ENCODE measurements at places on chromosomes 3 and 15.

DNA sequence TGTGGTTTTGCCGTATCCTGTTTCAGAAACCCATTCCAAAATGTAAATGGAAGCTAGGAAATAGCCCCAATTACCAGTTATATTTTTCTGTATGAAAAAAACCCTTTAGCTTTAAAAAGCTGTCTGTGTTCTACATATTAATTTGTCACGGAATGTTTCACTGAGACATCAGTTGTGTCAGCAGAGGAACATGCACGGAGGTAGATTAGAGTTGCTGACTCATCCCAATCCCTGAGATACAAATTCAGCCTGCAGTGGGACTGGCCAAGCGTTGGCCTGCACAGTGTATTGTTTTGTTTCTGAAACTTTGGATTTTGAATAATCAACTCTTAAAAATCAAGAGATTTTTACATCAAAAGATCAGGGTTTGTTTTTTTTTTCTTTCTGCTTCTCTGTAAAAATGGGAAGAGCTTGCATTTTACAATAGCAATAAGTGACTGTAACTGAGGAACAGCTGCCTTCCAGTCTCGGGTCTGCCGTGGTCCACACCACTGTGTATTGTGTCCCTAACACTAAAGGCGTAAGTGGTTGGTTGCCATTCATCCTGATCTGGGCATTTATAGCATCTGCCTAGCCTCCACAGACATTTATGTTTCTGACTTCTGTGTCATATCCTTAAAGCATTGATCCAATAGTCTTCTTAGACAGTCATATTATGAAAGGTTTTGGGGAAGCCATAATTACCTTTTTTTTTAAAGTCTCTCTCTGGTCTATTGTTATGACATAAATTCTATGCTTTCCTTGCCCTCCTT lies 218.1 kb downstream of the ADAMTSL3 start:
- no peaks in the 10 kb centered on the region for H3K36me3 ChIP-seq
- no peak for DNase-seq
- H3K27me3 ChIP-seq = no peaks in the 10 kb centered on the region
- no peak overlapping the region for H3K27ac ChIP-seq
- H3K4me1 ChIP-seq = no peaks in the 10 kb centered on the region

DNA sequence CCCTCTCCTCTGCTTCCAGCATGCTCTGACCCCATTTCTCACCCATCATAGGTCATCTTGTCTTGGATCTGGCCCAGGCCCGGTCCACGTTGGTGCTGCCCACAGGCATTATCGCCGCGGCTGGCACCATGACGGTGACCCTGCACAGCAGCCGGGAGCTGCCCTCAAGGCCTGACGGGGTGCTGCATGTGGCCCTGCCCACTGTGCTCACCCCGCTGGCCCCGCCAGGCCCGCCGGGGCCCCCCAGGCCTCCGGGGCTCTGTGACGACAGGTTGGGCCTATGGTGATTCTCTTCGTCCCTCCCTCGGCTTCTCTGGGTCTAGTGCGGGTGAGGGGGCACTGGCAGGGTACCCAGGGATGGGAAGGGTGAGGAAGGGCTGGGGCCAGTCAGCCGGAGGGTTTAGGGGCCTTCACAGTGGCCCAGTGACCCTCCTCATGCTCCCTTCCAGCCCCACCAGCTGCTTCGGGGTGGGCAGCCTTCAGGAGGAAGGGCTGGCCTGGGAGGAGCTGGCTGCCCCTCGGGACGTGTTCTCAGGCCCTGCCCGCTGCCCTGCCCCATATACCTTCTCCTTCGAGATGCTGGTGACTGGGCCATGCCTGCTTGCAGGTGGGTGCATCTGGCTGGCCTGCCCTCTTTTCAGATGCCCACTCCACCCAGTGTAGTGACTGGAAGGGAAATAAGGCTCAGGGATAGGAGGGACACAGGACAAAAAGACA lies 3.9 kb downstream of the VWA5B2 start:
- H3K36me3 ChIP-seq = no peaks in the 10 kb centered on the region
- H3K4me1 ChIP-seq = peaks cover 18% of the 10 kb centered on the region
- H3K27me3 ChIP-seq = peaks cover 34% of the 10 kb centered on the region
- no peak for DNase-seq

GRCh38 chr3:18812316-18812715 lies 336.0 kb upstream of the KCNH8 start:
- H3K4me1 ChIP-seq = no peaks in the 10 kb centered on the region
- H3K4me3 ChIP-seq = no peak overlapping the region
- H3K36me3 ChIP-seq = no peaks in the 10 kb centered on the region
- no peaks in the 10 kb centered on the region for H3K27me3 ChIP-seq
- no peak for DNase-seq

GRCh38 chr3:18786650-18787323 lies 361.5 kb upstream of the KCNH8 start:
- no peaks in the 10 kb centered on the region for H3K27me3 ChIP-seq
- H3K4me1 ChIP-seq = peaks cover 14% of the 10 kb centered on the region
- H3K27ac ChIP-seq = no peak overlapping the region
- no peaks in the 10 kb centered on the region for H3K36me3 ChIP-seq
- DNase-seq = no peak

GRCh38 chr3:17360991-17361390 lies 381.4 kb downstream of the TBC1D5 start:
- no peak overlapping the region for H3K4me3 ChIP-seq
- 0 out of 2 replicates have a peak, but pooled peaks cover 3% of the 10 kb centered on the region for H3K36me3 ChIP-seq
- no peaks in the 10 kb centered on the region for H3K27me3 ChIP-seq
- no peaks in the 10 kb centered on the region for H3K4me1 ChIP-seq

GRCh38 chr3:23735062-23735461 lies 70.7 kb upstream of the UBE2E1 start:
- no peak overlapping the region for H3K27ac ChIP-seq
- H3K27me3 ChIP-seq = no peaks in the 10 kb centered on the region
- no peak overlapping the region for H3K4me3 ChIP-seq
- DNase-seq = no peak
- H3K36me3 ChIP-seq = no peaks in the 10 kb centered on the region

DNA sequence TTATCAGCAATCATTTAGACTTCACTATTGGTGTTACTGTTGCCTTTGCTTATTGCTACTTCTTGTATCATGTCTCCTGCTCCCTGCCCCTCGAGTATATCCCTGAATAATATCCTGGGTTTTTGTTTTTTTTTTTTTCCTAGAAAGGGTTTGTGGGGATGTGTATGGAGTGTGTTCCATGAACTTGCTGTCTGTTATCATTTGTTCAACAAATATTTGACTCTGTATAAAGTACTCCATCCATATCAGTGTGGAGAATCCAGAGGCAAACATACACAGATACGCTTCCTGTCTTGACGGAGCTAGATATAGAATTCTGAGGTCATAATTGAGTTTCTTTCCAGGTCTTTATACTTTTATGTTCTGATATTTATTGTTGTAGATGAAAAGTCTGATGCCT lies 31.8 kb upstream of the GOLGA6L9 start:
- DNase-seq = no peak
- no peak overlapping the region for H3K27ac ChIP-seq
- no peak overlapping the region for H3K4me3 ChIP-seq
- H3K27me3 ChIP-seq = no peaks in the 10 kb centered on the region
- H3K36me3 ChIP-seq = no peaks in the 10 kb centered on the region

DNA sequence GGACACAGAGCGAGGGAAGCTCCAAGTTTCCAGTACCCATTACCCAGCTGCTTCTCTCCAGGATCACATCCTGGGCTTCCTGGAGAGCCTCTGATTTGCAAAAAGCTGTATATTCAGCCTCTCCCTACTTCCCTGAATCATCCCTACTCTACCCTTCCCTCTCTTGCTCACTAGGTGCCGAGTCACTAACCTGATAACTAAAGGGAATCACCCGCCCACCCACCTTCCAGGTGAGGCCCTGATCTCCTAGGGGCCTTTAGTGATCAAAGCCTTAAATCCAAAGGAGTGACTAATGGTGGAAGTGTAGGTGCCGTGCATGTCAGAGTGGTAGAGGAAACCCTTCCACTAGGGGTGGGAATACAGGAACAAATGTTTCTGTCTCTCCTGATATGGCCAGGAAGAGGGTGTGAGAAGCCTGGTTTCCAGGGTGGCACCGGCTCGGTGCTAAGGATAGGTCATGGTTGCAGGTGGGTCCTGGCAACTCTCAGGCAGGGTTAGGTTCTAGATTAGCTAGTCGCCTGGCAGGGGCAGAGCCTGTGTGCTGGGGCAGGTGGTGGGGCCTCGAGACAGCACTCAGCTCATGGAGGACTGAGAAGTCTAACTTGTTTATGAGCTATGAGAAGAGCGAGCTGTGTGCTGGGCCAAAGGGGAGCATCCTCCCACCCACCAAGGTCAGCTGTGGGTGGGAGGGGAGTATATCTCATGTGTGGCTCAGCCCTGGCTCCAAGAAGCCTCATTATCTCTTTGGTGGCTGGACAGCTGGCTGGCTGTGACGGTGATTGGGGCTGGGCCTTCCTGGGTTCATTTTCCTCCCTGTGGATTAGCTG lies 10.1 kb downstream of the SEMA7A start:
- no peak overlapping the region for H3K27ac ChIP-seq
- no peaks in the 10 kb centered on the region for H3K4me1 ChIP-seq

DNA sequence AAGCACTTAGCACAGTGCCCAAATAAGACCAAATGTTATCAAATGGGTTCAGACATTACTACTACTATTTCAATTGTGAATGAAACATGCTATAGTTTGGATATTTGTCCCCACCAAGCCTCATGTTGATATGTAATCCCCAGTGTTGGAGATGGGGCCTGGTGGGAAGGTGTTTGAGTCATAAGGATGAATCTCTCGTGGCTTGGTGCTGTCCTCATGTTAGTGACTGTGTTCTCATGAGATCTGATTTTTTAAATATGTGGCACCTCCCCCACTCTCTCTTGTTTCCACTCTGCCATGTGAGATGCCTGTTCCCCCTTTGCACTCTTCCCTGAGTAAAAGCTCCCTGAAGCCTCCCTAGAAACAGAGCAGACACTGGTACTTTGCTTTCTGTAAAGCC lies 148.7 kb upstream of the TGFBR2 start:
- H3K36me3 ChIP-seq = no peaks in the 10 kb centered on the region
- no peak overlapping the region for H3K27ac ChIP-seq
- H3K27me3 ChIP-seq = no peaks in the 10 kb centered on the region

DNA sequence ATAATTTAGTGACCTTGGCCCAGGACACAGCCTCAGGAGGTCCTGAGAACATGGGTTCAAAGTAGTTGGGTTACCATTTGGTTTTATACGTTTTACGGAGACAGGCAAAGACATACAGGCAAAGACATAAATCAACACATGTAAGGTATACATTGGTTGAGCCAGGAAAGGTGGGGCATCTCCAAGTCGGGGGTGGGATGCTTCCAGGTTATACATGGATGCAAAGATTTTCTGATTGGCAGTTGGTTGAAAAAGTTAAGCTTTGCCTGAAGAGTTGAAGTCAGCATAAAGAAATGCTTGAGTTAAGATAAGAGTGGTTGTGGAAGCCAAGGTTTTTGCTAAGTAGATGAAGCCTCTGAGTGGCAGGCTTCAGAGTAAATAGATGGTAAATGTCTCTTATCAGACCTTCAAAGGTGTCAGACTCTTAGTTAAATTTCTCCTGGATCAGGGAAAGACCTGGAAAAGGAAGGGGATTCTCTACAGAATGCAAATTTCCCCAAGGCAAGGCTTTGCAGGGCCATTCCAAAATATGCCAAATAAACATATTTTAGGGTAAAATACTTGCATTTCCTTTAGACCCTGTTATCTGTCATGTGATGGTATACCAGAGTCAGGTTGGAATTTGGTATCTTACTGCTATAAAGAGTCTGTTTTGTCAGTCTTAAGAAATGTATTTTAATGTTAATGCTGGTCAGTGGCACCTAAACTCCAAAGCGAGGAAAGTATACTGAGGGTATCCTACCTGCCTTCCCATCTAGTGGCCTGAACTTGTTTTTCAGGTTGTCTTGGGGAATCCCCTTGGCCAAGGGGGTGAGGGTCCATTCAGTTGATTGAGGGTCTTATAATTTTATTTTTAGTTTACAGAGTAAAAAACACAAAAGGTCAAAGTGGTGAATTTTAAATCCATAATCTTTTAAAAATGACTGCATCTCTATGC lies 8.2 kb upstream of the PDHB start:
- H3K36me3 ChIP-seq = no peaks in the 10 kb centered on the region
- DNase-seq = no peak
- H3K27ac ChIP-seq = no peak overlapping the region
- H3K27me3 ChIP-seq = peaks cover 5% of the 10 kb centered on the region

GRCh38 chr15:38888701-38889221 lies 324.1 kb upstream of the RASGRP1 start:
- H3K36me3 ChIP-seq = no peaks in the 10 kb centered on the region
- no peak overlapping the region for H3K4me3 ChIP-seq
- no peak overlapping the region for H3K27ac ChIP-seq
- DNase-seq = no peak

DNA sequence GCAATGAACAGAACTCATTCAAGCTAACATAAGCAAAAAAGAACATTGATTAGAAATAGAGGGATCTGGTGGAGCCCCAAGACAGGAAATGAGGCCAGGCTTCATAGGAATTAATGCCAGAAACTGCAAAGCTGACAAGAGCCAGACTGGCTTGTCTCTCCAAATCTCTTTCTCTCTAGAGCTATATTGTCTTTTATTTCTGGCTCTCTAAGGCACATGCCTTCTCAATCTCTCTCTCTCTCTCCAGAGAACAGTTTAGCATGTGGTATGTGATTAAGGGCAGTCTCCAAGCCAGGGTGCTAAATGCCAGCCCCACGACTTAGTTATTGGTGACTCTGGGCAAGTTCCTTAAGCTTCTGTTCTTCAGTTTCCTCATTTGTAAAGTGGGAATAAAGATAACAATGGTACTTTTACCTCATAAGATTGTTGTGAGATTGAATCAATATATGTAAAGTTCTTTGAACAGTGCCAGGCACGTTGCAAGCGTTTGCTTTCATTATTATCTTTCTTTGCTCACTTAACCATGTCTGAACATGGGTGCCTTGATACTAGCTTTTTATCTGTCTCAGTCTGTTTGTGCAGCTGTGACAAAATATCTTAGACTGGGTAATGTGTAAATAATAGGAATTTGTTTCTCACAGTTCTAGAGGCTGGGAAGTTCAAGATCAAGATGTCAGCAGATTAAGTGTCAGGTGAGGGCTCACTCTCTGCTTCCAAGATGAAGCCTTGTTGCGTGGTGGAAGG lies 123.2 kb downstream of the BDH1 start:
- no peak overlapping the region for H3K27ac ChIP-seq
- peaks cover 2% of the 10 kb centered on the region for H3K4me1 ChIP-seq
- H3K4me3 ChIP-seq = no peak overlapping the region
- peaks cover 44% of the 10 kb centered on the region for H3K27me3 ChIP-seq
- no peaks in the 10 kb centered on the region for H3K36me3 ChIP-seq

- DNase-seq = no peak
- no peak overlapping the region for H3K27ac ChIP-seq
- H3K4me1 ChIP-seq = no peaks in the 10 kb centered on the region
- H3K27me3 ChIP-seq = no peaks in the 10 kb centered on the region
- H3K4me3 ChIP-seq = no peak overlapping the region
These were observed 8.8 kb downstream of the ANAPC13 start for GRCh38 chr3:134477002-134477401.

- H3K27ac ChIP-seq = no peak overlapping the region
- H3K27me3 ChIP-seq = no peaks in the 10 kb centered on the region
- H3K36me3 ChIP-seq = peaks cover 13% of the 10 kb centered on the region
- DNase-seq = no peak
These were observed 64.3 kb upstream of the MELTF start for GRCh38 chr3:197093871-197094270.

DNA sequence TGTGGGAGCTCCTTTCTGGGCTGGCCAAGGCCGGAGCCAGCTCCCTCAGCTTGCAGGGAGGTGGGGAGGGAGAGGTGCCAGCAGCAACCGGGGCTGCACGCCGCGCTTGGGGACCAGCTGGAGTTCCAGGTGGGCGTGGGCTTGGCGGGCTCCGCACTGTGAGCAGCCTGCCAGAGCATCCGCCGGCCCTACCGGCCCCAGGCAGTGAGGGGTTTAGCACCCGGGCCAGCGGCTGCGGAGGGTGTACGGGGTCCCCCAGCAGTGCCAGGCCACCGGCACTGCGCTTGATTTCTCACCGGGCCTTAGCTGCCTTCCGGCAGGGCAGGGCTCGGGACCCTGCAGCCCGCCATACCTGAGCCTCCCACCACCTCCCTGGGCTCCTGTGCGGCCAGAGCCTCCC lies 651.0 kb upstream of the ARPP21 start:
- H3K36me3 ChIP-seq = no peaks in the 10 kb centered on the region
- H3K4me3 ChIP-seq = no peak overlapping the region
- DNase-seq = no peak

Data from DND-41 (cell line).